Activated CD8-positive, alpha-beta memory T cell treated with anti-CD3 and anti-CD28 coated beads, Interleukin-2, amount 10 ng/mL, durations not matched to agents 7 days and 5 days (primary cell): ENCODE measurements at places on chromosomes 11 and 22.

DNA sequence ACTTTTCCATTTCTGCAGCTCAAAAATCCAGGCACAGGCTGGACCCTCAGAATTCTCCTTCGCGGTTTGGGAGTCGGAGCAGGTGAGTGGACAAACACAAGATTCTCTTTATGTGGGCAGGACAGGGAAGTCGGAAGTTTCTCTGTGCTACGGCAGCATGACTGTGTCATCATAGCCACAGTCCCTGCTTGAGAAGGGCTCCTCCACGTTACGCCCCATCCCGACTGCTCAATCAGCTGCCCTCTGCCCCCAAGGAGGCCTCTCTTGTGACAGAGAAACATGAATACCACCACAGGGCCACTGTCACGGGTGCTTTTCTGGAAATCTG is 89.0 kb upstream of the SHISAL1 start:
- no peak for DNase-seq

DNA sequence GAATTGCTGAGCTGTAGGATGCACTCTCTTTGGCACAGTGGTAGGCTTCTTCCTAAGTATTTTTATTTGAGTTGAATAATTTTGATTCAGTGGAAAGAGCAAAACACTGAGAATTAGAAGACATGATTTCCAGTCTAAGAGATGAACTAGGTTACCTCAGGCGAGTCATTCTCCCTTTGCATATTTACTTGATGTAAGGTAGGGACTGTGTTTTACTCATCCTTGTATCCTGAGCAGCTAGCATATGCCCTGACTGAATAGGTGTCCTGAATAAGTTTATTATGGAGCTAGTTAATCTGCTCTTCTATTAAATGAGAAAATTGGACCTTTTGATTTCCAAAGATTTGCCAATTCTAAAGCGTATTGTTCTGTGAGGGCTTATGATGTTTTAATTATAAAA is 50.7 kb downstream of the STIM1 start:
- DNase-seq, result no peak

DNA sequence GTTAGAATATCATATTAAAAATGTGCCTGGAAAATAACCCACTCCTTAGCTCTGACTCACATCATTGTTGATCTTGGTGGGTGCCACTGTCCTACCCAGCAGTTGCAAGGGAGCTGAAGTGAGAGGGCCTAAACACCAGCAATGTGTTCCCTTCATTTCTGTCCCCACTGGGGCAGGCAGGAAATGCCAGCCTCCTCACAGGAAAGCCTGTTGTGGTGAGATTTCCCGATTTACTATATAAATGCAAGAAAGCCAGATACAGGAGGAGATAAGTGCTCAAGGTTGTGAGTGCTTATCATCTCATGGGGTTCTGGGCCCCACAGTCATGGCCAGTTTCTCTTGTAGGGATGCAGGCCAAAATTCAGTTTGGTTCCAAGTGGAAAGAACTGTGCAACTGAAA is 15.8 kb upstream of the FLI1 start:
- no peak for DNase-seq

- DNase-seq, result peak; percentile 99
Measured at GRCh38 chr11:65857853-65858680, at the start of gene CFL1. CFL1 (minus strand) TSS chr11:65858180; CDS start chr11:65858099, 81 bp downstream.
